Activated CD8-positive, alpha-beta T cell treated with anti-CD3 and anti-CD28 coated beads, Interleukin-2, amount 10 ng/mL, durations not matched to agents 7 days and 5 days (primary cell): ENCODE measurements at places on chromosomes 5 and 9. TPM values are rescaled to one million over a fixed set of nuclear protein-coding genes. Genes with fewer than 3 reads are reported as not detected.

GRCh38 chr9:3436629-3437420 lies 89.0 kb downstream of the RFX3 start:
- H3K27me3 ChIP-seq, result no peaks in the 10 kb centered on the region
- H3K4me3 ChIP-seq, result no peak overlapping the region
- H3K27ac ChIP-seq, result no peak overlapping the region
- no peaks in the 10 kb centered on the region for H3K36me3 ChIP-seq
- DNase-seq, result no peak

DNA sequence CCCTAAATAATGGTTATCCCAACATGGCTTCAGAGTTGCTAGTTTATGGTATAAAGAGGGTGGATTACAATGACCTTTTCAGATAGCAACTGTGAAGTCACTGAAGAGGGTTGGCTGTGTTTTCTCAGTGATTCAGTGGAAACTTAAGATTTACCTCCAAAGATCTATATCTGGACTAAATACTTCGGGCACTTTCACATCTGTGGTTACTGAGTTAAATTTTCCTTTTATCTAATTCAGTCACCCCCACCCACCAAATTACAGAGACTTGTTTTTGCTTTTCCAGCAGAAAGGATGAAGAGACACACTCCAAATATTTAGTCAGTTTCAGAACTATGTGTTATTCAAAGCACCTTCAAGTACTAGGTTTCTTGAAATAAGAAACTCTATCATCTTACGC lies 573.2 kb downstream of the CCDC171 start:
- no peaks in the 10 kb centered on the region for H3K27me3 ChIP-seq
- no peak for DNase-seq
- H3K27ac ChIP-seq, result no peak overlapping the region
- H3K36me3 ChIP-seq, result no peaks in the 10 kb centered on the region
- H3K4me1 ChIP-seq, result no peaks in the 10 kb centered on the region

The MED22 gene
- 29.1 TPM for total RNA-seq

DNA sequence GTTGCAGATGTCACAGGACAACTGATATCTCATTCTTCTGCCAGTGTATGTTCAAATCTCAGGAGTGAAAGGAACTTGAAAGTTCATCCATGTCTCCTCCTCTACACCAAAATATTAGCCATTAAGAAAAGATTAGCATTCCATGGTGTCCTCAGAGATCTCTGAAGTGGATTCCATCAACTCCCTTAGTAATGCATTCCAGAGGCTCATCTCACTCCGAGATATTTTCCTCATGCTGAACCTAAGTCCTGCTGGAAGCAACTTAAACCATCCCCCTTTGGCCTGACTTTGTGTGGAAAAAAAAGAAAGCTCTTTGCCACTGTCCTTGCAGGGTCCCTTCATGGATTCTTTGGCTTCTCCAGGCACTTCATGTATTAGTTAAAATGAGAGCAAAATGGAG lies 155.7 kb upstream of the ZNF462 start:
- no peak overlapping the region for H3K4me3 ChIP-seq
- no peaks in the 10 kb centered on the region for H3K36me3 ChIP-seq
- no peak for DNase-seq
- H3K27me3 ChIP-seq, result no peaks in the 10 kb centered on the region

DNA sequence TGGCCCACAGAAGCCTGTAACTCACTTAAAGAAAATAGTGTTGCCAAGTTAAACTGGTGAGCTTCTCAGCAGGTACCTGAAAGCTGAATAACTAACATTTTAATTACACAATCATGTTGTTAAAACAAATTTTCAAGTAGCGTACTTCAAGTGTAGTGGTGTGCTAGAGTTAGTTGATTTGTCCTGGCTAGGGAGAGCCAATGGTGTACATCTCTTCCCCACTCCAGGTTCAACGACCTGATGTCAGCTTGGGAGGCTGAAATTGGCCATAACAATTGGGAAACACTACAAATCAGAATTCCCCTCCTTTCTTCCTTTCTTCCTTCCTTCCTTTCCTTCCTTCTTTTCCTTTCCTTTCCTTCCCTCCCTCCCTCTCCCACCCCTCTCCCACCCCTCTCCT lies 295.3 kb upstream of the SLC24A2 start:
- H3K27me3 ChIP-seq, result peaks cover 6% of the 10 kb centered on the region
- no peak overlapping the region for H3K27ac ChIP-seq
- H3K4me3 ChIP-seq, result no peak overlapping the region
- no peak for DNase-seq

DNA sequence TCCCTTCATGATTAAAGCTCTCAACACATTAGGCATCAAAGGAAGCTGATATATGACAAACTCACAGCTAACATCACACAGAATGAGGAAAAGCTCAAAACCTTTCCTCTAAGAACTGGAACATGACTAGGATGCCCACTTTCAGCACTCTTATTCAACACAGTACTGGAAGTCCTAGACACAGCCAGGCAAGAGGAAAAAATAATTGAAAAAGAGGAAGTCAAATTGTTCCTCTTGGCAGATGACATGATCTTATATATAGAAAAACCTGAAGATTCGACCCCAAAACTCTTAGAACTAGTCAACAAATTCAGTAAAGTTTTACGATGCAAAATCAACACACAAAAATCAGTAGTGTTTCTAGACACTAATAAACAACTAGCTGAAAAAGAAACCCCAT lies 144.3 kb upstream of the NREP start:
- no peaks in the 10 kb centered on the region for H3K4me1 ChIP-seq
- no peaks in the 10 kb centered on the region for H3K36me3 ChIP-seq
- H3K27ac ChIP-seq, result no peak overlapping the region
- no peak overlapping the region for H3K4me3 ChIP-seq
- DNase-seq, result no peak
- H3K27me3 ChIP-seq, result peaks cover 2% of the 10 kb centered on the region

- H3K4me3 ChIP-seq, result no peak overlapping the region
- H3K27ac ChIP-seq, result no peak overlapping the region
- H3K4me1 ChIP-seq, result peaks cover 67% of the 10 kb centered on the region
- no peaks in the 10 kb centered on the region for H3K27me3 ChIP-seq
- peaks cover 14% of the 10 kb centered on the region for H3K36me3 ChIP-seq
- no peak for DNase-seq
Observed at GRCh38 chr5:68267066-68267465, 51.5 kb downstream of the PIK3R1 start.

DNA sequence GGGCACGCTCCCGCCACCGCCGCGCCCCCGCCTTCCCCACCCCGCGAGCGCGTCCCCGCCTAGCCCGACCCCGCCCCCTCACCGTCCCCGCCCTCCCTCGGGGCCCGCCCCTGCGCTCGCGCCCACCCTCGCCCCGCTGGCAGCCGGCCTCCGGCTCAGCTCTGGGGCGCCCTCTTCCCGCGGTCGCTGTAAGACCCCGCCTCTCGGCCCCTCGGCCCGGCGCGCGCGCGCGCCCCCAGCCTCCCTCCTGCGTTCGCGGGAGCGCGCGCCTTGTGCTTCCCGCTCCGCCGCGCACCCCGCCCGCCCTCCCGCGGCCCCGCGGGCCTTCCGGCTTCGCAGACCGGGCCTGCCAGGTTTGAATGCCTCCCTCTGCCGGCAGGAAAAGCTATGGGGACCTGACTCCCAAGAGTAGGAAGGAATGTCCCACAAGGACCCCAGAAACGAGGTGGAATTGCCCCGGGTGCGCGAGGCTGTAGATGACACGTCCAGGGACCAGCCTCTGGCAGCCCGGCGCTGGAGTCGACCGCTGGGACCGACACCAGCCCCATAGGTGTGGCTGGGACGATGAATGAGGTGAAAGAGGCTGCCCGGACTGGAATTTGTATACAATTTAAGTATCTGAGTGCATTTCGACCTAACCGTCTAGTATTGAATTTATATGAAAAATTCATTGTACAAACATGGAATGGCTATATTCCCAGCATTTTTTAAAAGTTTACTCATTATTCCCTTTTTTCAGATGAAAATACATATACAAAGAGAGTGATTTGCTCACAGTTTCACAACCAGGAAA lies 416 bp upstream of the PTBP3 start:
- peak overlapping the region; percentile 93 for H3K4me3 ChIP-seq
- peaks cover 5% of the 10 kb centered on the region for H3K27me3 ChIP-seq
- DNase-seq, result peak; percentile 95
- peaks cover 11% of the 10 kb centered on the region for H3K36me3 ChIP-seq
- peak overlapping the region; percentile 99 for H3K27ac ChIP-seq
